ENCODE measurements at places on chromosomes 16 and 17.

DNA sequence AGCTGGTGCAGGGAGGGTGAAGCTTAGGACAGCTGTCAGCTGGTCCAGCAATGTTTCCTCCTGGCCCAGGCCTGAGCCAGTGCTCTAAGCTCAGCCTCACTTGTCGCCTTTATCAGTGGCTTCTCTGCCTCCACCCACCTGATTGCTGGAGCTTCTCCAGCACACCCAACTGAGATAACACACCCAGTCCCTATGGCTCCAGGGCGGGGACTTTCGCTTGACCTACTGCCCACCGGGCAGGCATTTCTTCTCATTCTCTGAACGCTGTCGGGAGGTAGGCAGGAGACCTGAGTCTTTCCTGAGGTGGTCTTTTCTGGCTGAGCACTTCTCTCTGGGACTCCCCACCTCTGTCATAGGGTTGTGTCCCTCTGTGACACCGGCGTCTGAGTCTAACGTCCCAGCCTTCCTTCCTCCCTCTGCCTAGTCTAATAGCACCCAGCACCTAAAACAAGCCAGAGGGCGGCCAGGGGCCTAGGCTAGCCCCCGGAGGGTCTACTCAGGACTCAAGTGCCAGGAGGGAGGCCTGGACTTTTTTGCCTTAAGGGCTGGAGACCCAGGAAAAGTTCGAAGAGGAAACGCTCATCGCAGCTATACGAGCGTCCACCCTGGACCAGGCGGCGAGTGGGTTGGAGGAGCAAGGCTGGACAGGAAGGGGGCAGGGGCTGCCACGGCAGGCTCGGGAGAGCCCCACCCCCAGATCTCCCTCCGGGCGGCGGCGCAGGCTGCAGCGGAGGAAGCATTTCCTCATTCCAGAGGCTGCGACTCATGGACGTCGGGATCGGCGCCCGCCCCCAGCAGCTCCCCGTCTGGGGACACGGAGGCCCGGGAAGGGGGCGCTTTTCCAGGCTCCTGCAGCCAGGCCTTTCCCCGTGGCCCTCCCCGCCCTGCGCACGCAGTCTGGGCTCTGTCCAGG is 756 bp downstream of the TAX1BP3 start:
- DNase-seq: peak; percentile 74

- DNase-seq: no peak
These were observed 39.3 kb downstream of the CHCT1 start for GRCh38 chr17:60461584-60461983.

DNA sequence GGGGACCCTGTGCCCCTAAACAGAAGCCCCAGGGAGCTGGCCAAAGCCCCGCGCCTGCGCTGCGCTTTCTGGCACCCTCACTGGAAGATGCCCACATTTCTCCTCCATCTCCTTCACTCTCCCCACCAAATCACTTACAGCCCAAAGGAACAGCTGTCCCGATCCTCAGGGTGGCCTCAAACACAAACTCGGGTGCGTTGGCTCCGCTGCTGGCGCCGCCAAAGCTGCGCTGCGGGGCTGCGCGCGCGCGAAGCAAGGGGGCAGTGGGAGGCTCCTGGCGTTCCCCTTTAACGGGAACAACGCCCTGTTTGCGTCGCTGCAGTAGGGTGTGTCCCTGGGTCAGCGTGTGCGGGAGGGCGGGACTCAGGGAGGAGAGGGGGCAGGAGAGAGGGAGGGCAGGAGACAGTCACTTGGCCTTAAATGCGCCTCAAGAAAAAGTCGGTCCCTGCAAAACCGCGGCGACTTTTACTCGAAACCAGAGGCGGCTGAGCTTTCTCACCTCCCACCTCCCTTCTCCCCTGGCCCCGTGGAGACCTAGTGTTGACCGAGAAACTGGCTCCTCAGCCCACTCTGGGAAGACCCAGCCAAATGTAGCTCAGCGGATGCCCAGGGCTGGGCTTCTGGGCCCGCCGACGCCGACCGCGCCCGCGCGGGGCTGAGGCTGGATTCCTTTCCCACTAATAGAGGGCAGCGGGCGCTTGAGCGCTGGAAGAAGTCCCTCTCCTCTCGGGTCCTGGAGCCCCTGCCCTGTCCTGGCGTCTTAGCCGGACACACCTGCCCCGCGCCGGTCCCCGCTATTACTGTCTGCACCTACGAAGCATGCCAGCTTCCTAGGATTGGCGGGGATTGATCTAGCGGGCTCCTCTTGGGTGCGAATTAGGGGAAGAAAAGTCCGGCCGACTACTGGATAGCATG is 2.6 kb downstream of the PMP22 start:
- DNase-seq: peak; percentile 90

DNA sequence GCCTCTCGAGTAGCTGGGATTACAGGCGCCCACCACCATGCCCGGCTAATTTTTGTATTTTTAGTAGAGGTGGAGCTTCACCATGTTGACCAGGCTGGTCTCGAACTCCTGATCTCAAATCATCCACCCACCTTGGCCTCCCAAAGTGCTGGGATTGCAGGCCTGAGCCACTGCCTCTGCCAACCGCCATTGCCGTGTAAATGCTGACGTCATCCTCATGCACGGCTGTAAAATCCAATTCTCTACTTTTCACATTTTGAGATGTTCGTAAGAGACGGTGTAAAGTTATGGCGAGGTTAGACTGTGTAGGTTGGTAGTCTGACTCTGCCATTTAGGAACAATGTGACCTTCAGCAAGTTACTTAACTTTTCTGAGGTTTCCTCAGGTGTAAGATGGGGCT is 1.7 kb upstream of the DNAJA2 start:
- DNase-seq: no peak

DNA sequence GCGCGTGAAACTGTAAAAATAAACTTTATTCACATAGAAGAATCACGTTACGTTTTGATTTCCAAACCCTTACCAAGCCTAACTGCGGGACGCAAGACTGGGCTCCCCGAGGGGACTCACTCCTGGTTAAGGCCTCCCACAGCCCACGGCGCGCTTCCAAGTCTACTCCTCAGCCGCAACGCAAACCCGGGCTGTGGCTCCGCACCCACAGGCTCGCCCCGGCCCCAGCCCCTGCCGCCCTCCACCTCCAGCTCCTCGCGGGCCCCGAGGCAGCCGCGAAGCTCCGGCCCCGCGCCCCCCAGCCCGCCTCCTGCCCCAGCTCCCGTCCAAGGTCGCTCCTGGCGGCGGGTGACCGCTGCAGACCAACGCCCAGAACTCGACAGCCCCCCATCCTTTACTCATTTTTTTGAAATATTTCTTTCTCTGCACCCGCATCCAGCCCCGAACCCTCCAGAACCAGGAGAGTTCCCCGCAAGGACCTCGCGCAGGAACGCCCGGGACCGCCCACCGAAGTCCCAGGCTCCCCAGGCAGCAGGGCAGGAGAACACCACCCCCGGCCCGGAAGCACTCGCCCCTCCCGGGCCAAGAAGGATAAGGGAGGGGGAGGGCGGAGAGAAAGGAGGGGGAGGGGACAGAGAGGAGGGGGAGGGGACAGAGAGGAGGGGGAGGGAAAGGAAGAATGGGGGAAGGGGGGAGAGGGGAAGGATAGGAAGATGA is 912 bp downstream of the USP22 start:
- peak; percentile 62 for DNase-seq

GRCh38 chr17:27579897-27580321 is 51.1 kb upstream of the LGALS9 start:
- DNase-seq: no peak

DNA sequence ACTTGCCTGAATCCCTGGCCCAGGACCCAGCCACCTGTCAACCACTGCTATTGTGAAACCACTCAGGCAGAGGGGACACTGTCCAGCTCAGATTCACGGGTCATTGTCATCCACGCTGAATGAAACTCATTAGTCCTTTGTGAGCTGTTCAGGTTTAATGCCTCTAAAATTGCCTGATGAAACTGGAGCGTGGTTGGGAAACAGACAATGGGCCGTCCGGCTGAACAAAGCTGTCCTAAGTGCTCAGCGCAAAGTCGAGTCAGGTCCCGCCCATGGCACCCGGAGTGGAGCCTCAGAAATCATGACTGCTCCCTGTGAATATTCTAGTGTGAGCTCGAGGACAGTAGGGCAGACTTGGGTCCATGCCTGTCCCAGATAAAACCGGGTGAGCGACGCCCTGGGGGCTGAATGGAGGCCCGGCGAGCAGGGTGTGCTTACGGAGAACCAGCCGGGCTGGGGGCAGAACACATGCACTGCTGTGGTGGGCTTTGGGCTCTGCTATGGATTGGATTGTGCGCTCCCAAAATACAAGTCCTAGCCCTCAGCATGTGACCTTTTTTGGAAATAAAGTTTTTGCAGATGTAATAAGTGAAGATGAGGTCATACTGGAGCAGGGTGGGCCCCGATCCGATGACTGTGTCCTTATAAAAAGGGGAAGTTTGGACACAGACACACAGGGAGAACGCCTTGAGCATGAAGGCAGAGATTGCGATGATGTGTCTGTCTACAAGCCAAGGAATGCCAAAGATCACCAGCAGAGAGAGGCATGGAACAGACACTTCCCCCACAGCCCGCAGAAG is 12.9 kb upstream of the CMIP start:
- DNase-seq: no peak
